ENCODE measurements at places on chromosomes 4 and X. TPM values are rescaled to one million over a fixed set of nuclear protein-coding genes. Genes with fewer than 3 reads are reported as not detected.

NXF2 gene
- total RNA-seq: not detected

F8A2 gene
- not detected for total RNA-seq

COMMD8 gene
- total RNA-seq: 21.3 TPM

GRCh38 chr4:162461952-162462351 lies 298.2 kb upstream of the FSTL5 start:
- no peak overlapping the region for H3K4me3 ChIP-seq
- no peaks in the 10 kb centered on the region for H3K27me3 ChIP-seq
- no peak overlapping the region for H3K27ac ChIP-seq

DNA sequence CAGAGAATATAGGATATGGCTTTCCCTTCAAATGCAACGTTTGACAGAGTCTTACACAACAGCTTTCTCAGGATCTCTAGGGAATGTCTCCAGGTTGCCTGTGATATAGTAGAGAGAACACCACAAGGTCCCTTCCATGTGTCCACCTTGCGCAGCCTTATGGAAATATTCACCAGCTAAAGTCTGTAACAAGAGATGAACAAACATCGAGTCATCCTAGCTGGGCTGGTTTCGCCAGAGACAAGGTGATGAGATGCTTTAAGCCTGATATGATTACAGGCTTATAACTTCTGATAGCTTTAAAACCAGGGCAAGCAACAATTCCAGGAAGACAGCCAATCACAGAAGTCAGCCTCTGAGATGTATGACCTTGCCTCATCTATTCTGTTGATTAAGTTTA lies 83.8 kb downstream of the SEL1L3 start:
- no peaks in the 10 kb centered on the region for H3K27me3 ChIP-seq
- no peak overlapping the region for H3K27ac ChIP-seq
- H3K4me1 ChIP-seq: no peaks in the 10 kb centered on the region

DNA sequence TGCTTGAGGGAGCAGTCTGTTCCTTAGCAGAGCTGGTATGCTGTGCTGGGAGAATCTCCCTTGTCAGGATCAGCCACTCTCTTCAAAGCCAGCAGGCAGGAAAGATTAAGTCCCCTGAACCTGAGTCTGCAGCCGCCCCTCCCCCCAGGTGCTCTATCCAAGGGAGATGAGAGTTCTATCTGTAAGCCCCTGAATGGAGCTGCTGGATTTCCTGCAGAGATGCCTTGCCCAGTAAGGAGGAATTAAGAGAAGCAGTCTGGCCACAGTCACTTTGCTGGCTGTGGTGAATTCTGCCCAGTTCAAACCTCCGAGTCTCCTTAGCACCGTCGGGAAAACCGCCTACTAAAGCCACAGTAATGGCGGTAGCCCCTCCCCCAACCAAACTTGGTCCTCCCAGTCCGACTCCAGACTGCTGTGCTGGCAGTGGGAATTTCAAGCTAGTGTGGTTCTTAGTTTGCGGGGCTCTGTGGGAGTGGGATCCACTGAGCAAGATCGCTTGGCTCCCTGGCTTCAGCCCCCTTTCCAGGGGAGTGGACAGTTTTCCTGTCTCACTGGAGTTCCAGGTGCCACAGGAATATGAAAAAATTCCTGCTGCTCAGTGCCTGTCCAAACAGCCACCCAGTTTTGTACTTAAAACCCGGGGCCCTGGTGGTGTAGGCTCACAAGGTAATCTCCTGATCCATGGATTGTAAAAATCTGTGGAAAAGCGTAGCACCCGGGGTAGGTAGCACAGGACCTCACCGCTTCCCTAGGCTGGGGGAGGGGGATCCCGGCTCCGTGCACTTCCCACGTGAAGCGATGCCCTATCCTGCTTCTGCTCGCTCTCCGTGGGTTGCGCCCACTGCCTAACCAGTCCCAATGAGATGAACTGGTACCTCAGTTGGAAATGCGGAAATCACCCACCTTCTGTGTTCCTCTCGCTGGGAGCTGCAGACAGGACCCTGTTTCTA lies 38.0 kb downstream of the RAB28 start:
- DNase-seq: no peak
- H3K36me3 ChIP-seq: peaks cover 7% of the 10 kb centered on the region
- H3K4me1 ChIP-seq: no peaks in the 10 kb centered on the region
- no peak overlapping the region for H3K27ac ChIP-seq

- DNase-seq: no peak
- no peak overlapping the region for H3K4me3 ChIP-seq
- H3K27me3 ChIP-seq: no peaks in the 10 kb centered on the region
- peaks cover 11% of the 10 kb centered on the region for H3K4me1 ChIP-seq
Measured at GRCh38 chr4:26953770-26954423, 93.3 kb downstream of the STIM2 start.

GRCh38 chr4:145219090-145219489 lies 38.7 kb upstream of the OTUD4 start:
- H3K36me3 ChIP-seq: no peaks in the 10 kb centered on the region
- H3K4me3 ChIP-seq: no peak overlapping the region
- no peak for DNase-seq
- H3K27me3 ChIP-seq: no peaks in the 10 kb centered on the region
- no peaks in the 10 kb centered on the region for H3K4me1 ChIP-seq

DNA sequence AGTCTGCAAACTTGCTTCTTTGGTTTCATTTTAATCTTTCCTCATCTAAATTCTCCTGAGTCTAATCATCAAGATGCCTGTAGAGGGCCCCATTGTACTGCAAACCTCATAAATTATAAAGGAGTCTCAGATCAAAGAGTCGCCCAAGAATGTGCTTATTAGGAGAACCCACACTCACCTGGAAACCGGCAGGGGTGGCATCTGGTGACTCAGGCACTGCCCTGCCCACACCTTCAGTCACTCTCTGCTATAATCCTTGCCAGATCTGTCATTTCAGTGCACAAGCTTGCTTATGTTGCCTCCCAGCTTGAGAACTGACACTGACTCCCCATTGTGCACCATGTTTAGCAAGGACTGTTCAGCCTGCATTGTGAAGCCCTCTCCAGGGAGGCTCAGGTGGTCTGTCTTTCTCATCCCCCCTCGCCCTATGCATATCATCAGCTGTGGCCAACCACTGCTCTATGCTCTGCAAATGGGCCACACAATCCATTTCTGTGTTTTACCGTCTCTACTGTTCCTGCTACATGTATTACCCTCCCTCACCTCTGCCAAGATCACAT lies 12.4 kb downstream of the EPGN start:
- peaks cover 36% of the 10 kb centered on the region for H3K4me1 ChIP-seq
- H3K4me3 ChIP-seq: no peak overlapping the region
- DNase-seq: peak; percentile 90
- no peaks in the 10 kb centered on the region for H3K27me3 ChIP-seq

- no peak overlapping the region for H3K4me3 ChIP-seq
- H3K27ac ChIP-seq: no peak overlapping the region
- no peaks in the 10 kb centered on the region for H3K27me3 ChIP-seq
- no peaks in the 10 kb centered on the region for H3K36me3 ChIP-seq
Measured at GRCh38 chr4:151798678-151799416, 38.0 kb upstream of the GATB start.

DNA sequence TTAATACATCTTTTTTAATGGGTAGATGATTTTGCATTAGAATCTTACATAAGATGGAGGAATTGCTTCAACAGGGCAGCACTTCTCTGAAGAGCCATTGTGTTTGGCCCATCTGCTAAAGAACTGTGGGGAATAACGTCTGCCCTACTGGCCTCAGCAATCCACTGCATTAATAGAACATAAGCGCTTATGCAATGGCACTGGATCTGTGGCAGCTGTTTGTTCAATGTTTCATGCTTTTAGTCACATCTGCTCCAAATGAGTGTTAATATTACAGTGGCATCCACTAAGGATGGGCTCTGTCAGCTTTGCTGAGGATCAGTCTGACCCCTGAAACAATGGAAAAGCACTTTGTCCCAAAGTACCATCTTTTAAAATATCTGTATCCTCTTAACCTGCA lies 279.0 kb upstream of the GK2 start:
- no peaks in the 10 kb centered on the region for H3K36me3 ChIP-seq
- DNase-seq: no peak
- H3K4me1 ChIP-seq: peaks cover 2% of the 10 kb centered on the region
- H3K27ac ChIP-seq: no peak overlapping the region
- no peaks in the 10 kb centered on the region for H3K27me3 ChIP-seq

- H3K27ac ChIP-seq: no peak overlapping the region
- no peak overlapping the region for H3K4me3 ChIP-seq
- H3K36me3 ChIP-seq: peaks cover 6% of the 10 kb centered on the region
- no peak for DNase-seq
Measured at GRCh38 chr4:158182736-158183135, 9.9 kb upstream of the GASK1B start.
